ENCODE measurements at places on chromosomes 13 and 19.

DNA sequence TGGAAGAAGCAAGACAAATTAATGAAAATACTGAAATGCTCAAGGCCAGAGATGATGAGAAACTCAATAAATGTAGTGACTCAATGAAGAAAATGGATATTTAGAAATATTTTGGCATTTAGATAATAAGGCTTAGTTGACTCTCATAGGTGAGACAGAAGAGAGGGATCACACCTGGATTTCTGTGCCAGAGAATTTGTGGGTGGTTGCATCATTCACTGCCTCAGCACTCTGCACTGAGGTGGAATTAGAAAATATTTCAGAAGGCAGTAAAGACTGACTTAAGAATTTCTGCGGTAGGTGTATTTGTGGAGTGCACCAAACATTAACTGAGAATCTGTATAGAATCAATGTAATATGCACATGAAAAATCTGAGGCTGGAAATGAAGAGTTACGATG, 848.3 kb upstream of the PCDH9 start:
- DNase-seq: no peak

GRCh38 chr13:99895444-99896368, 75.9 kb downstream of the ZIC5 start:
- no peak for DNase-seq

- DNase-seq: no peak
Measured at GRCh38 chr19:56978023-56978565, 137.6 kb upstream of the PEG3 start.

DNA sequence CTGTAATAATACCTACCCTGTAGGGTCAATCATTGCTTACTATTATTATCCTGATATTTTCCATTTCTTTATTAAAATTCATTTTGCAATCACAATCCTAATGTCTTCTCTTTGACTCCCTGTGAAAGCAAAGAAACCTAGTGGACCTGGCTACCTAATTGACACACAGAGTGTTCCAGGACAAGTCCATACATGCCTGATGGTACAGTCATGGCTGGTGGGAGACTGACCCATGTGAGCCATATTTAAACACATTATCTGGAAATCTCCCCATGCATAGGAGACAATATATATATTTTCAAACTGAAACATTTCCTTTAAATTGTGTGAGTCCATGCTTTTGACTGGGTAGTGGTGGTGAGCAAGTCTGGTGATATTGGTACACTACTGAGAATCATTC, 230.6 kb upstream of the DACH1 start:
- no peak for DNase-seq

GRCh38 chr19:50190439-50190891, 13.0 kb upstream of the MYH14 start:
- DNase-seq: no peak

DNA sequence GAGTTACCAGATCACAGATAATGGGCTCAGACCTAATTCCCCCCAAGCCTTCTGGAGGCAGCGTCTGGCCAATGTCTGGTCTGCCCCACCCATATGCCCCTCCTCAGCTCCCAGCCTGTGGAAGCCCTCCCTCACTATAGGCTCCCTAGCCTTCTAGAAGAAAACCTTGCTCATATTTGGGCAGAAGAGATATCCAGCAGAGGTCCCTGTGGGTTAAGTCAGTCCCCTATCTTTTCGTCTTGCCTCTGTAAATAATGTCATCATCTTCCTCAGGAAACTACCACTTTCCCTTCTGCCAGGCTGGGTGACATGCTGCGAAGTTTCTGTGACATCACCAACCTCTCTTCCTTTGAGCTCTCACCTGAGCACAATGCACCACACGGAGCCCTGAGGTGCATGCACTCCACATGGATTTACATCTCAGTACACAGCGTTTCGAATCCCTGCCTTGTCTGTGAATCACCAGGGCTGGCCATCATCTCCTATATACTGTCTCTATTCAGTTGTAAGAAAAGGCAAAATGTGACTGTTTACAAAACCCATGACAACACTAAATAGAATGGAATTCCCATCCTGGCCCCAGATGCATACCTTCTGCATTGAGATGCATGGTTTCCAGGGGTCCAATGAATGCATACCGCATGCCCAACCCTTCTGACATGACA, 112.8 kb downstream of the CRYL1 start:
- DNase-seq: no peak

DNA sequence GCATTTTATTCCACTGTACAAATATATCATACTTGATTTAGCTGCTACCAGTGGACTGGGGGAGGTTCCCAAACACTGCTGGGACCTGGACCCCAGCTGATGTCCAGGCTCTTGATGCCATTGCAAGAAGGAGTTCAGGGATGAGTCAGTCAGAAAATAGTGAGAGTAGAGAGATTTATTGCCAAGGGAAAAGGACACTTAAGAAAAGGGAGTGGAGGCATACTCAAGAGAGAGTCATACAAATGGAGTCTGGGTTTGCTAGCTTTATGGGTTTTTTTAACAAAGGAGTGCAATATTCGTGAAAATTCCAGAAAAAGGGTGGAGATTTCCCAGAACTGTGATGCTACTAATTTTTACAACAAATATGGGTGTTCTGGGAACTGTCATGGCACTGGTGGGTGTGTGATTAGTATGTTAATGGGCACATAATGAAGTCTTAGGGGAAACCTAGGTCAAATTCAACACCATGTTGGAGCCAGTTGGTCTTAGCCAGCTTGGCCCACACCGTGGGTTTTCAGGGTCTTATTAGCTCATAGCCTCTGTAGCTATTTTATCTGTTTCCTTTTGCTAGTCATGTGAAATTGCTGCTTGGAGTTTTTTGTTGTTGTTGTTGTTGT, 36.2 kb downstream of the GPC6 start:
- DNase-seq: no peak

DNA sequence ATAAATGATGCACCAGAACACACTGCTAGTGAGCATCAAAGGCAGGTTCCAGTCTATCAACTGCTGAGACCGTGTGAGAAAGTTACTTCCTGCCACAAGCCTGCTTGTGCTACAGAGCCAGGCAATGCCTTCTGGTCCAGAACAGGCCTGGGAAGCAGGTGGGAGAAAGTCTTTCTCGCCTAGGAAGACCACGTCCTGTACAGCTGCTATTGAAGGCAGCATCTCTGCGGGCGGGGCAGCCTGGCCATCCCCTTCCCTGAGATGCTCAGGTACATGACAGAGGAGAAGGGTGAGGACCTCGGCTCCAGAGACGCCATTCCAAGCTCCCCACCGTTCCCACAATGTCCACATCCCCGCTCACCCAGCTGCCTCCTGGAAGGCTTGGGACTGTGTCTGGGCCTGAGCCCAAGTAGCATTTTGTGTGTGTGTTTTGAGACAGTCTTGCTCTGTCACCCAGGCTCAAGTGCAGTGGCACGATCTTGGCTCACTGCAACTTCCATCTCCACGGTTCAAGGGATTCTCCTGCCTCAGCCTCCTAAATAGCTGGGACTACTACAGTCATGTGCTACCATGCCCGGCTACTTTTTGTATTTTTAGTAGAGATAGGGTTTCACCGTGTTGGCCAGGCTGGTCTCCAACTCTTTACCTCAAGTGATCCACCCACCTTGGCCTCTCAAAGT, 3.4 kb downstream of the RFX1 start:
- DNase-seq: peak; percentile 42

GRCh38 chr19:49614096-49614833, 23.3 kb downstream of the PRR12 start:
- DNase-seq: no peak

DNA sequence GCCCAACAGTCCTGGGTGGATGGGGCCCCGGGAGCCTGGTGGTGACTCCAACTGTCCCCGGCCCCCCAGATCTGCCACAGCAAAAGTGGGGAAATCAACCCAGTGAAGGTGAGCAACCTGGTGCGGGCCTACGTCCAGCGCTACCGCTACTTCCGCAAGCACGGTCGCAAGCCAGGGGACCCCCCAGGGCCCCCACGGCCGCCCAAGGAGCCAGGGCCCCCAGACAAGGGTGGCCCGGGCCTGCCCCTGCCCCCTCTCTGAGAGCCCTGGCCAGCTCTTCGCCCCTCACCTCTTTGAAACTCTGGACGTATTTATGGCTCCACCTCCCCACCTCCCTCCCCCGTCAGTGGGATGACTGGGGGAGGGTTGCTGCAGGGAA, 7.5 kb downstream of the IRF3 start:
- DNase-seq: no peak

DNA sequence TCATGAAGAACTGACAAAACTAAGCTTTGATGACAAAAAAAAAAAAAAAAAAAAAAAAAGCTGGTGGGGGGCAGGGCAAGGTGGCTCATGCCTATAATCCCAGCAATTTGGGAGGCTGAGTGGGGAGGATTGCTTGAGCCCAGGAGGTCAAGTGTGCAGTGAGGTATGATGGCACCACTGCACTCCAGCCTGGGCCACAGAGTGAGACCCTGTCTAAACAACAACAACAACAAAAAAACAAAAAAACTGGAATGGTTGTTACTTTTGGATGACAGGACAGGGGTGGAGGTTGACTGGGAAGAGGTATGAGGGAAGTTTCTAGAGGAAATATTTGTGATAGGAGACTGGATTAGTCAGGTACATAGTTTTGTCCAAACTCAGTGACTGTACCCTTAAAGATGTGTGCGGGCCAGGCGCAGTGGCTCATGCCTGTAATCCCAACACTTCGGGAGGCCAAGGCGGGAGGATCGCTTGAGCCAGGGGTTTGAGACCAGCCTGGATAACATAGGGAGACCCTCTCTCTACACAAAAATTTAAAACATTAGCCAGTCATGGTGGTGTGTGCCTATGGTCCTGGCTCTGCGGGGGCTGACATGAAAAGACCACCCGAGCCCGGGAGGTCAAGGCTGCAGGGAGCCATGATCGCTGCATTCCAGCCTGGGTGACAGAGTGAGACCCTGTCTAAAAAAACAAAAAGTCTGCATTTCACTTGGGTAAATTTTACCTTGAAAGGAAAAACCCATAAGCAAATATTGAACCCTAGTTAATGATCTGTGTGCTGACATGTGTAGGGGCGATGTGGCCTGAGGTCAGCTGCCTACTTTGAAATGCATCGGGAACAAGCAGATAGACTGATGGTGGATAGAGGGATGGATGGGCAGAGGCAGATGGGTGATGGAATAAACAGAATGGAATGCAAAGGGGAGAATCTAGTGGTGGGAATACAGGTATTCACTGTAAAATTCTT, 37.0 kb downstream of the CERS4 start:
- DNase-seq: no peak

DNA sequence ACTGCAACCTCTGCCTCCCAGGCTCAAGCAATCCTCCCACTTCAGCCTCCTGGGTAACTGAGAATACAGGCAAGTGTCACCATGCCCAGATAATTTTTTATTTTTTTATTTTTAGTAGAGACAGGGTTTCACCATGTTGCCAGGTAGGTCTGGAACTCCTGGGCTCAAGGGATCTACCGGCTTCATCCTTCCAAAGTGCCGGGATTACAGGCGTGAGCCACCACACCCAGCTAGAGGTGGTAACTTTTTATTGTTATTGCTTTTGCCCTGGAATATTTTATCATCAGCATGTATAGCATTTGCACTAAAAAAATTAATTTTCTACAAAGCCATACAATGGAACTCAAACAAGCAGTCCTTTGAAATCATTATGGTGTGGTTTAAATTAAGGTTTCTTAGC, 14.0 kb downstream of the HAUS8 start:
- no peak for DNase-seq

- DNase-seq: no peak
Measured at GRCh38 chr13:101179021-101179420, 237.3 kb downstream of the NALCN start.

DNA sequence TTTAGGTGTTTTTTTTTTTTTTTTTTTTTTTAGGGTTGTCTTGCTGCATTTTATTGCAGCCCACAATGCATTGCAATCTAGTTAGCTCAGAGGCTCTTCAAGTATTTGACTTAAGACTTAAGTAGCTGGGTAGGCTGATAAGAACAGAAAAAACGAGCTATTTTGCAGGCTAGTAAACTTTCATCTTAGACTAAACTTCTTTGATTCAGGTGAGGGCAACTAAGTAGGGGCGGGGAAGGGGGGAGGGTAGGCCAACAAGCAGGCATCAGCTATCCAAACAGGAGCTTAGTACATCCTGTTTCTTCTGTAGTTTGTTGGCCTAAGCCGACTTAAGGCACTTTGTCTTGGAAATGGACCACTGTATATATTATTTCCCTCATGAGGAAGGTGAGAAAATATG, 4.9 kb upstream of the TDRD3 start:
- DNase-seq: no peak

GRCh38 chr19:8515317-8515716, 1.4 kb upstream of the ZNF414 start:
- DNase-seq: peak; percentile 46

DNA sequence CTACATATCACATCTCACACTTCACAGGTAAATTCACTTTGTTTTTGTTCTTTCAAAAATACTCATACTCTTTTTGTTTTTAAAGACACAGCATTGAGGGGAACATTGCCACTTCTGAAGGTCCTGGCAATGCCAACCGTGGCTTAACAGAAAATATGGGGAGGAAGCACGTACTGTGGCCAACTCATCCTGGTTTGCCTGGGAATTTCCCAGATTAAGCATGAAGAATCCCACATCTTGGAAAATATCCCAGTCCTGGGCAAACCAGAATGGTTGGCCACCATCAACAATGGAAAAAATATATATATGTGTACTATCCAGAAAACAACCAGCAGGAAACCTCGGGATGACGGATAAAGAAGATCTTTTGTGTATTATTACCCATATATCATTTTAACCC, 1032.2 kb upstream of the SLC10A2 start:
- DNase-seq: no peak

- DNase-seq: no peak
Measured at GRCh38 chr19:343941-344624, 513 bp downstream of the MIER2 start.

DNA sequence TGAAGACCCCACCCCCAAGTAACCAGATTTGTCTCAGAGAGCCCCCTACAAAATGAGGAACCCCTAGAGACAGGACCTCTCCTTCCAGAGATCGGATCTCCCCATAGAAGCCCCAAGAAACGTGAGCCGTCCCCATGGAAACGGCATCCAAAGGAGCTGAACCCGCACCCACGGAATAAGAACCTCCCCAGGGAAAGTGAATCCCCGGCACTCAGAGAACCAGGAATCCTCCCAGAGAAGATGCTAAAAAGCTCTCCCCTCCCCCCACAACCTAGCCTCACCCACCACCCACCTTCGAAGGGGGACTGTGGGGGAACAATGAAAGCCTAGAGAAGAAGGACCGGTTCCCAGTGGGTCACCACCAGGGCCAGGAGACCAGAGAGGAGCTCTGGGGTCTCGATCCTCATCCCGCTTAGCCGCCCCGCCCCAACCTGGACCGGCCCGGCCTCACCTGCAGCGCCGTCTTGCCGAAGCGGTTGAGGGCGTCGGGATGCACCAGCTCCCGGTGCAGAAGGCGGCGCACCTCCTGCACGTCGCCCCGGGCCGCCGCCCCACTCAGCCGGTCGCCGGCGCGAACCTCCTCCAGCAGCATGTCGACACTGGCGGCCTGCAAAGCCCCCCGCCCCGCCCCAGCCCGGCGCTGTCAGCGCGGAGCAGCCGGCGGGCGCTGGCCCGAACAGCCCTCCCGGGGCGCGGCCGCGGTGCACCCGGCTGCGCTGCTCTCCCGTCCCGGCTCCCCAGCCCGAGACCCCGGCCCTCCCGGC, 535 bp downstream of the CDKN2D start:
- DNase-seq: peak; percentile 54

Data from central memory CD8-positive, alpha-beta T cell (primary cell).